A673 (cell line): ENCODE measurements at places on chromosomes 3 and 15. TPM values are rescaled to one million over a fixed set of nuclear protein-coding genes. Genes with fewer than 3 reads are reported as not detected.

DNA sequence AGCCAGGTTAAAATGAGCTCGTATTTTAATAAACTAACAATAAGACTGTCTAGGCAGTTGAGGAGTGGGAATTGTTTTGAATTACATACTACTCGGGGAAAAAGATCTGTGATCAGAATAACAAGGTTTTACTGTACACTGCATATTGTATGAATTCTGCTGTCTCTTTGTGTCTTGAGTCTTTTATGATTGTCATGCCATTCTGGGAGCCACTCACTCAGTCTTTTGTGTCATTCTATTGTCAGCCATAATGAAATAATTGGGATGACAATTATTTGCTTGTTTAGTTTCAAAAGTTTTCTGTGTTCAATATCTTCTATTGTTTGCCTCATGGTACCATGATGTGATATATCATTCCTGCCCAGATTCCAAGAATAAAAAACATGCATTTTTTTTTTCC is 339.6 kb upstream of the TBL1XR1 start:
- no peak overlapping the region for H3K27ac ChIP-seq
- H3K4me1 ChIP-seq = peaks cover 7% of the 10 kb centered on the region
- H3K4me3 ChIP-seq = no peak overlapping the region
- H3K36me3 ChIP-seq = no peaks in the 10 kb centered on the region

GRCh38 chr3:186152889-186153292 is 44.0 kb upstream of the ETV5 start:
- no peak overlapping the region for H3K4me3 ChIP-seq
- H3K4me1 ChIP-seq = no peaks in the 10 kb centered on the region
- H3K27me3 ChIP-seq = no peaks in the 10 kb centered on the region

GRCh38 chr3:178288074-178288473 is 248.2 kb upstream of the KCNMB2 start:
- H3K4me1 ChIP-seq = no peaks in the 10 kb centered on the region
- H3K27ac ChIP-seq = no peak overlapping the region

- H3K4me3 ChIP-seq = no peak overlapping the region
- H3K4me1 ChIP-seq = no peaks in the 10 kb centered on the region
- H3K27me3 ChIP-seq = no peaks in the 10 kb centered on the region
- DNase-seq = no peak
- H3K36me3 ChIP-seq = no peaks in the 10 kb centered on the region
Observed at GRCh38 chr3:187798531-187799530, 53.6 kb upstream of the BCL6 start.

DNA sequence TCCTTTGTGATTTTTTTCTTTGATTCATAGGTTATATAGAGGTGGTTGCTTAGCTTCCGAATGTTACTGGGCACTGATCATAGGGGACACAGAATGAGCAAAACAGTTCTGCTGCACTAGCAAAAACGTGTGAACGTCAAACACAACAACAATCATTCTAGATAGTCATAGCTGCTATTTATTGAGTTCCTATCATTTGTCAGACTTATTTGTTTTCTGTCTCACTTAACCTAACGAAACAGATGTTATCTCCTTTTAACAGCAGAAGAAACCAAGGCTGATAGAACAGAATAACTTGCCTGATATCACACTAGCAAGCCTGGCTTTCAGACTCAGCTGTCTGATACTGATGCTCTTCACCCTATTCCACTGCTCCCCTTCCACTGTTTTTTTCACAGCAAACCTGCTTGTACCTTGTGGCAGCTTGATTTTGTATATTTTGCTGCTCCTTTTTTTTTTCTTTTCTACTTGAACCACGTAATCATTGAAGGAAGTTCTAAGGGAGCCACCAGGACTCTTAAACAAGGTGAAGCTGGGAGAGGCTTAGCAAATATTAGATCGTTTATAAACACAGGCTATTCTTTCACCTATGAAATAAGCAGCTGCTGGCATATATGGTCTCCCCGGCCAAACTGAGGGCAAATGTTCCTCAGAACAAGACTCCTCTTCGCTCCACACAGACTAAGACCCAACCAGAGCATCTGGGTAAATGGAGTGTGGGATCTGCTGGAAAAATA is 78.8 kb downstream of the MCF2L2 start:
- DNase-seq = no peak
- no peaks in the 10 kb centered on the region for H3K4me1 ChIP-seq
- no peak overlapping the region for H3K4me3 ChIP-seq
- H3K27me3 ChIP-seq = no peaks in the 10 kb centered on the region

DNA sequence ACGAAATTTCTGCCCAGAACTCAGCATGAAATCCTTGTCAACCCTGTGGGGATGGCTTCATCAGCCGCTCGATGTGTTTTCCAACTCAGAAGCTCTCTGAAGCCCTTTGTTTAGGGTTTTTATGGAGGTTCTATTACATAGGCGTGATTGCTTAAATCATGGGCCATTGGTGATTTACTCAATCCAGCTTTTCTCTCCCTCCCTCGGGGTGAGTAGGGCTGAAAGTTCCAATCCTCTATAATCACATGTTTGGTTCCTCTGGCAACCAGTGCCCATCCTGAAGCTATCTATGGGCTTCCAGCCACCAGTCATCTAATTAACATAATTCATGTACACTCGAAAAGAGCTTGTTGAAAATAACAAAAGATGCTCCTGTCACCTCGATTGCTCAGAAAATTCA is 51.6 kb downstream of the GATM start:
- H3K4me3 ChIP-seq = no peak overlapping the region
- no peaks in the 10 kb centered on the region for H3K4me1 ChIP-seq
- no peak overlapping the region for H3K27ac ChIP-seq
- no peaks in the 10 kb centered on the region for H3K36me3 ChIP-seq
- H3K27me3 ChIP-seq = no peaks in the 10 kb centered on the region

DNA sequence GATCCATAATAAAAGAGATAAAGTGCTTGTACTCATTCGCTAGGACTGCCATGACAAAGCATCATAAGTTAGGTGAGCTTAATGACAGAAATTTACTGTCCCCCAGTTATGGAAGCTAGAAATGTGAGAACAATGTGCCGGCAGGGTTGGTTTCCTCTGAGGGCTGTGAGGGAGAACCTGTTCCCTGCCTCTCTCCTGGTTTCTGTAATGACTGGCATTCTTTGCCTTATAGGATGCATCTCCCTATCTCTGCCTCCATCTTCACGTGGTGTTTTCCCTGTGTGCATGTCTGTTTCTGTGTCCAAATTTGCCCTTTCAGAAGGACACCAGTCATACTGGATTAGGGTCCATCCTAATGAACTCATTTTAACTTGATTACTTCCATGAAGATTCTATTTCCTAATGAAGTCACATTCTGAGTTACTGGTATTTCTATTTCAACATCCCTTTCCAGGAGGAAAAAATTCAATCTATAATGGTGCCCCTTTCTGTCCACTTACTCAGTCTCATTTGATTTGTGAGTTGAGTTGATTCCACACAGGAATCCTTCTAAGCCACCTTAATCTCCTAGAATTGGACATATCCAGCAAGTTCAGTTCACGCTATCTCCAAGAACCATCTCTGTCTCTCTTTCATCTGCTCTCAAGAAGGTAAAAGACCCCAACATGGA is 71.2 kb upstream of the LIPC start:
- DNase-seq = no peak
- H3K4me1 ChIP-seq = peaks cover 17% of the 10 kb centered on the region
- H3K27me3 ChIP-seq = no peaks in the 10 kb centered on the region
- H3K36me3 ChIP-seq = no peaks in the 10 kb centered on the region
- no peak overlapping the region for H3K27ac ChIP-seq

DNA sequence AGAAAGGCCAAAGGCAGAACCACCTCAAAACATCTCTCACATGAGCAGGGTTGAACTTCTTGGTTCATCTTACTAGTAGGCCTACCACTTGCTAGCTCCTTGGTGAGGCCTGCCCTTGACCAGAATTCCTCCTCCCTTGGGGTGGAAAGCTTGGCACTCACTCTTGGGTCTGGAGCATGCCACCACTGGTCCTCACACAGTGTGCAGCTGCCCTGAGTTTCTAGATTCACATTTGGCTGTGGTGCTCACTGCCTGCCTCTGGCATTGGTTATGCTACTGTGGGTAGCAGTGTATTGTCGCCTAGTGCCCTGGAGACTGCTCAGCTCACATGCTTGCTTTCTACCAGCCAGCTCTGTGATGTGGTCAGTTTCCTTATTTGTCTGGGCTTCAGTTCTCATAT is 23.7 kb downstream of the OXNAD1 start:
- no peak for DNase-seq
- H3K27ac ChIP-seq = no peak overlapping the region
- no peaks in the 10 kb centered on the region for H3K36me3 ChIP-seq
- H3K27me3 ChIP-seq = no peaks in the 10 kb centered on the region
- no peaks in the 10 kb centered on the region for H3K4me1 ChIP-seq

- H3K4me1 ChIP-seq = no peaks in the 10 kb centered on the region
- no peaks in the 10 kb centered on the region for H3K36me3 ChIP-seq
- DNase-seq = no peak
- H3K27me3 ChIP-seq = no peaks in the 10 kb centered on the region
- no peak overlapping the region for H3K4me3 ChIP-seq
- no peak overlapping the region for H3K27ac ChIP-seq
Observed at GRCh38 chr3:21747966-21748555, 2.9 kb downstream of the ZNF385D start.

GRCh38 chr3:156483426-156483825 is 71.5 kb downstream of the SSR3 start:
- peak overlapping the region; percentile 18 for H3K4me3 ChIP-seq
- peak overlapping the region; percentile 60 for H3K27ac ChIP-seq
- peaks cover 24% of the 10 kb centered on the region for H3K4me1 ChIP-seq
- H3K36me3 ChIP-seq = no peaks in the 10 kb centered on the region
- DNase-seq = peak; percentile 63

DNA sequence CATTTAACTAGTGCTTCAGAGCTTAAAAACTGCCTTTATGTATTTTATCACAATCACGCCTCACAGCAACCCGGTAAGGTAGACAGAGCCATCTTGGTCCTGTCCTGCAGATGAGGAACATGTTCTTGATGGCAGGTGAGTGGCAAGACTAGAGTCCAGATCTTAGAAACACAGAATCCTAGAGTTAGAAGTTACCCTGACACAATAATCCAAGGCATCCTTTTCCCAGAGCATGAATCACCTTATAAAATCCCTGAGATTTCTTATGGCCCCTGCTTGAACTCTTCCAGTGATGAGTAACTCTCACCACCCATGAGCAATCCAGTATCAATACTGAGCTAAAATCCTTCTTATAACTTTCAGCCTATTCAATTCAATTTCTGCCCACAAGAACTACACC is 16.9 kb downstream of the POPDC2 start:
- no peak overlapping the region for H3K27ac ChIP-seq
- H3K4me1 ChIP-seq = peaks cover 9% of the 10 kb centered on the region
- no peaks in the 10 kb centered on the region for H3K36me3 ChIP-seq
- no peak for DNase-seq
- no peaks in the 10 kb centered on the region for H3K27me3 ChIP-seq
- no peak overlapping the region for H3K4me3 ChIP-seq

DNA sequence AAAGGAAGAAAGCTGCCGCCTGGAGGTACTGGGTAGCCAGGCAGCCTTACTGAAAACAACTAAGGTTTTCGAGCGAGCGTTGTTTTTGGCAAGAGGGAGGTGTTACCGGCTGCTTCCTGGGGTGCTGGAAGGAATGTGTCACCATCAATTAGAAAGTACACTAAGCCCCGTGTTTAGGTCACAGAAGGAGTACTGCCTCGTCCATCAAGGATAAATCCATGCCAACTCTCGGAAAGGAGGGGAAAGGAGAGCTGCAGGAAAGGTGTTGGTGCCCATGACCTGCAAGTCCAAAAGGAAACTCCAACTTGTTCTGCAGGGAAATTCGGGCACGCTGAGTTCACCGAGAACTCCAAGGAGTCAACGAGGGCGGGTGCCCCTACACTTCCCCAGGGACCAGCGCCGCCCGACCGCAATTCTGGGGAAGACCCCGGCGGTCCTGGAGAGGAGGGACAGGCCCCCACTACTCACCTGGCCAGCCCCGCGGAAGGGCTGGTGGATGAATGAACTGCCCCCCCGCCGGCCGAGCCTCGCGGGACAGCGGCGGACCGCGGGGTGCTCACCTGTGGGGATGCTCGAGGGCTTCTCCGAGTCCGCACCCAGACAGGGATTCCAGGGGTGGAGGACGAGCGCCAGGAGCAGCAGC is 542 bp downstream of the PLOD2 start:
- no peaks in the 10 kb centered on the region for H3K36me3 ChIP-seq
- no peaks in the 10 kb centered on the region for H3K27me3 ChIP-seq
- peak; percentile 90 for DNase-seq

DNA sequence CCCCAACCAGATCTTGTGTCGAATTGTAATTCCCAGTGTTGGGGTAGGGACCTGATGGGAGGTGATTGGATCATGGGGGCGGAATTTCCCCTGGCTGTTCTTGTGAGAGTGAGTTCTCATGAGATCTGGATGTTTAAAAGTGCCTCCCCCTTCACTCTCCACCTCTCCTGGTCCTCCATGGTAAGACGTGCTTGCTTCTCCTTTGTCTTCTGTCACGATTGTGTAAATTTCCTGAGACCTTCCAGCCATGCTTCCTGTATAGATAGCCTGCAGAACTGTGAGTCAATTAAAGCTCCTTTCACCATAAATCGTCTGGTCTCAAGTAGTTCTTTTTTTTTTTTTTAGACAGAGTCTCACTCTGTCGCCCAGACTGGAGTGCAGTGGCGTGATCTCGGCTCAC is 42.3 kb downstream of the NR1D2 start:
- H3K4me1 ChIP-seq = peaks cover 36% of the 10 kb centered on the region
- no peaks in the 10 kb centered on the region for H3K36me3 ChIP-seq
- DNase-seq = peak; percentile 61
- H3K4me3 ChIP-seq = no peak overlapping the region

GRCh38 chr3:70067860-70068521 is 68.5 kb downstream of the SAMMSON start:
- no peak for DNase-seq
- no peak overlapping the region for H3K4me3 ChIP-seq

DNA sequence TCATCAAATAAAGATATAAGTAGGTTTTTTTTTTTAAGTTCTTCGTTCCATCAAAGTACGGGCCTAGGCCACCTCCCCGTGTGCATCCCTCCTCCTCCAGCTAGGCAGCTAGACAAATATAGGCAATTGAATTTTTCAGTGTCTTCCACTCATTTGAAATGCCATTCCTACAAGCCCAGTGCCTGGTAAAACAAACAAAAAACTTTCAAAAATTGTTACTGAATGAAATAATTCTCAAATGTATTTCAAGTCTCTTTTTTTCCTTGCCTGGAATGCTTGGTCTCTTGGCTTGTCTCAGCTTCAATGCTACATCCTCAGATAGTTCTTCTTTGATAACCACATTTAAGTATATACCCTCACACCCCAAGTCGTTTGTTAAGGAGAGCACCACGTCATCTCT is 3.8 kb downstream of the EIF2AK4 start:
- H3K27me3 ChIP-seq = no peaks in the 10 kb centered on the region
- DNase-seq = no peak
- peaks cover 6% of the 10 kb centered on the region for H3K4me1 ChIP-seq

GRCh38 chr3:157939166-157939565 is 167.1 kb downstream of the SHOX2 start:
- H3K4me3 ChIP-seq = no peak overlapping the region
- no peak for DNase-seq
- H3K27me3 ChIP-seq = no peaks in the 10 kb centered on the region
- no peak overlapping the region for H3K27ac ChIP-seq
- H3K36me3 ChIP-seq = no peaks in the 10 kb centered on the region

- no peaks in the 10 kb centered on the region for H3K27me3 ChIP-seq
- H3K4me3 ChIP-seq = no peak overlapping the region
- no peak for DNase-seq
- no peaks in the 10 kb centered on the region for H3K36me3 ChIP-seq
- H3K27ac ChIP-seq = no peak overlapping the region
- H3K4me1 ChIP-seq = no peaks in the 10 kb centered on the region
Observed at GRCh38 chr3:4008205-4008604, 209.0 kb downstream of the LRRN1 start.

ECE2 gene
- total RNA-seq = not detected in 2 replicates

MLF1 gene
- 4.9 and 5.0 TPM in 2 replicates for total RNA-seq

MTFMT gene
- total RNA-seq = 26.2 and 32.1 TPM in 2 replicates

TIMP4 gene
- 10.2 and 13.3 TPM in 2 replicates for total RNA-seq

ACVR2B gene
- 6.4 and 9.2 TPM in 2 replicates for total RNA-seq

TUSC7 gene
- total RNA-seq = not detected in 2 replicates

LRRC34 gene
- 9.4 and 9.7 TPM in 2 replicates for total RNA-seq

HHATL gene
- total RNA-seq = not detected in 2 replicates

P2RY1 gene
- 14.0 and 17.0 TPM in 2 replicates for total RNA-seq

TMEM40 gene
- total RNA-seq = not detected in 2 replicates

FOXB1 gene
- total RNA-seq = not detected in 2 replicates
